Right cardiac atrium (tissue), 5 donors: ENCODE measurements at places on chromosomes 16 and 17. TPM values are rescaled to one million over a fixed set of nuclear protein-coding genes. Genes with fewer than 3 reads are reported as not detected.

DNA sequence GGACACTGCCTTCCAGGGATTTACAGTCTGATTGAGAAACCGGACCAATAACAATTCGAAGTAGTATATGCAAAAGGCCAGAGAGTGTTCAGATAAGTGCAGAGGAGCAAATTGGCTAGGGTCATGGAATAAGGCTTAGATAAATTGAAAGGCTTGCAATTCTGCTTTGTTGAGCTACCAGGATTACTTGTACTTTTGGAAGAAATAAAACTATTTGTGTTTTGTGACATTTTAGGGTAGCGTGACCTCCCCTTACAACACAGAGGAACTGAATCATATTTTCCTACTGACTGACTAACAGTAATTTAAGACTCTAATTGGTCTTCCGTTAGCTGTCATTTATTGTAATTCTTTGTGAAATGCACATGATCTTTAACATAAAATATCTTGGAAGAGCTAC, 104.7 kb downstream of the PITPNC1 start:
- DNase-seq = no peak

SPATA22 gene
- total RNA-seq = 0.45 TPM

SPOP gene
- total RNA-seq = 75.8 TPM

LDHD gene
- total RNA-seq = 55.9 TPM
